Nephron progenitor cell (in vitro differentiated cells): ENCODE measurements at places on chromosomes 4 and X.

- no peak for DNase-seq
These were observed 12.1 kb upstream of the PLAC1 start for GRCh38 chrX:134670134-134670924.

GRCh38 chrX:55014897-55015299, 14.7 kb downstream of the APEX2 start:
- DNase-seq: no peak

GRCh38 chr4:57445686-57446085, 335.5 kb upstream of the IGFBP7 start:
- DNase-seq: no peak

GRCh38 chr4:129261584-129261983, 165.6 kb downstream of the C4orf33 start:
- no peak for DNase-seq

GRCh38 chr4:25991340-25991739, 77.3 kb downstream of the SMIM20 start:
- DNase-seq: no peak

- DNase-seq: no peak
These were observed 136.1 kb upstream of the WDFY3 start for GRCh38 chr4:85102606-85103005.

- no peak for DNase-seq
These were observed 137.8 kb downstream of the TBC1D19 start for GRCh38 chr4:26721685-26722084.

- no peak for DNase-seq
These were observed 382.9 kb downstream of the HNRNPD start for GRCh38 chr4:81990898-81991297.

GRCh38 chr4:124977045-124977444, 264.5 kb upstream of the ANKRD50 start:
- no peak for DNase-seq
